Kidney (tissue), 22 donors: ENCODE measurements at places on chromosomes 1 and 21. TPM values are rescaled to one million over a fixed set of nuclear protein-coding genes. Genes with fewer than 3 reads are reported as not detected.

ANKRD45 gene
- total RNA-seq: 7.7 TPM

NCF2 gene
- total RNA-seq: 16.7 TPM

FHAD1 gene
- 4.2 TPM for total RNA-seq

SELL gene
- total RNA-seq: 9.8 TPM

ATP1A4 gene
- total RNA-seq: 0.19 TPM

H6PD gene
- total RNA-seq: 64.3 TPM
